Stimulated activated CD4-positive, alpha-beta T cell treated with anti-CD3 and anti-CD28 coated beads, Interleukin-1b, Interleukin-23, amount 100 ng/mL, for 1 hour (primary cell): ENCODE measurements at places on chromosomes 1 and 21.

- DNase-seq = no peak
Measured at GRCh38 chr21:15309721-15310120, 244.9 kb upstream of the NRIP1 start.

DNA sequence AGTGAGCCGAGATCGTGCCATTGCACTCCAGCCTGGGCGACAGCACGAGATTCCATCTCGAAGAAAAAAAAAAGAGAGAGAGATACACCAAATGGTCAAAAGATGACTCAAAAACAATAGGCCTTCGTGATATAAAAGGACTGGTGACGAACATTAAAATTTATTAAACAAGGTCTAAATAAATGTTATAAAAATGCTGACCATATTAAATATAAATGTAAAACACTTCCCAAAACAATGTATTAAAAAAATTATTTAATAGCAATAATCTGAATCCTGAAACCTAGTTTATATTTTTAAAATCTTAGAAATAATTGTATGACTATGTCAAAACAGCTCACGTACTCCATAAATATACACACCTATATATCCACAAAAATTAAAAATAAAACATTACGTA, 247.6 kb downstream of the SETD4 start:
- no peak for DNase-seq

- no peak for DNase-seq
Measured at GRCh38 chr1:183914276-183914675, 109.4 kb downstream of the RGL1 start.

GRCh38 chr1:168252204-168252733, 26.5 kb downstream of the SFT2D2 start:
- DNase-seq = no peak

DNA sequence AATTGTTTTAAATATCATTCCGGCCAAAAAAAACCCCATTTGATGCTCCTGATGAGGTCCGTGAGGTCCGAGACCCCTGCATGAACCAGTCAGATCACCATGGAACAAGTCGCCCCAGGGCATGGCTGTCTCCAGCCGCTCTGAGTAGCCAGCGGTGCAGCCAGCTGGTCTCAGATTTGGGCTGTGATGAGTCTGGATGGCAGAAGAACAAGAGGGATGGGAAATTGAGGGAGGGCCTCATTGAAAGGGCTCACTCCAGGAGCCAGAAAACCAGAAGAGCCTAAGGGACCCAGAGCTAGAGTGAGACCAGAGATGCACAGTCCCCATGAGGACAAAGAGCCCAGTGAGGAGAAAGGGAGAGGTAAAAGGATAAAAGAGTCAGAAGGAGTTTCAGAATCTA, 174.0 kb downstream of the TOMM20 start:
- no peak for DNase-seq

DNA sequence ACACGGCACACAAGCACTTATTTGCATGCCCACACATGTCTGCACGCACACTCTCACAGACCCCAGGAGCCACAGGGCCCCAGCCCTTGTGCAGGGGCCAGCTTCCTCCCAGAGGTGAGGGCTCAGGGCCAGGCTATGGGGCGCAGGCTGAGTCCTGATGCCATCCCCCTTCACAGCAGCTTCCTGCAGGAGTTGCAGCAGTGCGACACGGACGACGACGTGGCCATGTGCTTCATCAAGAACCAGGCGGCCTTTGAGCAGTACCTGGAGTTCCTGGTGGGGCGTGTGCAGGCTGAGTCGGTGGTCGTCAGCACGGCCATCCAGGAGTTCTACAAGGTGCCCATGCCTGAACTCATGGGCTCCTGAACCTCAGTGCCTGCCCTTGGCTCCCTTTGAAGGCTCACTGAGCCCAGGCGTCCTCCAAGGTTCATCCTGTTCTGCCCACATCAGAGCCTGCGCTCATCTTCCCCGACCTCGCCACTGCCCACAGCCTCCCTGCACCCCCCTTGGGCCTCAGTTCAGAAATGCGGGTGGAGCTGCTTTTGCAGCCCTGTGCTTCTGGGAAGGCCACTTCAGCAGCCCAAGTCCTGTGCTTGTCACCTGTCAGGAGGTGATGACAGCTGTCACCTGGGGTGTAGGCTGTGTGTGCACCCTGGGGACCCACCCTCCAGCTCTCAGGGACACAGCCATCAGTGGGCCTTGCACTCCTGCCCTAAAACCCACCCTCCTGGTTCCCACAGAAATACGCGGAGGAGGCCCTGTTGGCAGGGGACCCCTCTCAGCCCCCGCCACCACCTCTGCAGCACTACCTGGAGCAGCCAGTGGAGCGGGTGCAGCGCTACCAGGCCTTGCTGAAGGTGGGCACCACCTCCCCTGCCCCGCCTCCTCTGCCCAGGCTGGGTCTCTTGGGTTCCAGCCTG, 66.6 kb downstream of the TRIM11 start:
- DNase-seq = no peak

DNA sequence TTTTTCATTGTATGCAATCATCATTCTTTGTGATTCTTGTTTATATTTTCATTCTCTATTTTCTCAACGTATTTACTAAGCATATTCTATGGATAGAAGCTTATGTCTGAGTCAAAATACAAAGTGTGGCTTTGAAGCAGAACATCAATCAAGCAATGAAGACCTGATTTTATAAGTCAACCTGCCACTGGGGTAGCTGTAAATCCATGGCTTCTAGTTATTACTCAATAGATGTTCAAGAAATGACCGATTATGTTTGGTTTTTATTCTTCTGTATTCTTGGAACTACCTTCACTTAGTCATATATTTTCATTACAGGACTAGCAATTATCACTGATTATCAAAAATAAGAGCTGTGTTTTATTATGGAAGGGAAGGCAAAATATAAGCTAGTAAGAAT, 20.5 kb upstream of the PTGS2 start:
- no peak for DNase-seq

GRCh38 chr1:229950020-229950419, 117.0 kb upstream of the GALNT2 start:
- DNase-seq = no peak

- no peak for DNase-seq
Measured at GRCh38 chr1:220902916-220903315, 23.7 kb downstream of the HLX start.

- DNase-seq = no peak
Measured at GRCh38 chr21:18959817-18960216, 556.2 kb upstream of the TMPRSS15 start.

- no peak for DNase-seq
Measured at GRCh38 chr1:226644541-226645176, 94.4 kb downstream of the ITPKB start.

DNA sequence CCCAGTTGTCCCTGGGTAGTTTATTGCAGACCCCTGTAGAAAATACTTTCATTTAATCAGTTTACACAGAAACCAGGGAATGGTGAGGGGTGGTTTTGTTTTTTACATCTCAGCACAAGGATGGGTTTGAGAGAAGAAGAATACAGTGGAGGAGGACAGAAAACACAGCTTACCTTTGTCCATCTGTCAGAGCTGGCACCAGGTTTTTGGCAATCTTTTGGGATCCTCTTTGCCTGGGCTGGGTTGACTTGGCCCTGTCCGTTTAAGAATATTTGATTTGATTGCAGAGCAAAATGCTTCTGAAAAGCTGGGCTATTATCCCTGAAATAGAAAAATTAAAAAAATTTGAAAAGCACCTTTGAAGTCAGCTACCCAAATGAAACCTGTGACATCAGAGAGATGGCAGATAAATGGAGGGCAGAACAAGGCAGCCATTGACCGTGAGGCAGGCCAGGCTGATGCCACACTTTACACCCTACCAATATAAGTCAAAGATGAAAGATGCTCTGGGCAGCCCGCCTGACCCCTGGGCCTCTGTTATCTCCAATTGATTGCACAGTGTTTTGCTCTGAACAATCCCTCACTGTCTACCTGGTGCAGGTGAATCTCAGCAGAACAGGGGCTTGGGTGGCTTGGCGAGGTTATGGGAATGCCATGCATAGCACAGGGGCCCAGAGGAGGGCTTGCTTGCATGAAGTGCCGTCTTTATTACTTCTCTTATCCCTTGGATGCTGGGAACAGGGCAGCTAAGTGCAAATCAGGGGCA, 218.8 kb downstream of the LMX1A start:
- DNase-seq = no peak

GRCh38 chr1:65626003-65626402, 166.7 kb upstream of the PDE4B start:
- DNase-seq = no peak

GRCh38 chr1:65092691-65093090, 55.3 kb upstream of the AK4 start:
- no peak for DNase-seq

- no peak for DNase-seq
Measured at GRCh38 chr1:12040457-12041051, 21.3 kb downstream of the MIIP start.

- DNase-seq = no peak
Measured at GRCh38 chr1:18803851-18804250, 55.6 kb downstream of the TAS1R2 start.

- no peak for DNase-seq
Measured at GRCh38 chr1:224558904-224559303, 57.2 kb upstream of the CNIH3 start.

- no peak for DNase-seq
Measured at GRCh38 chr1:3945916-3946840, 46.1 kb upstream of the C1orf174 start.
